ENCODE measurements at places on chromosomes 5 and 9.

GRCh38 chr5:55634209-55634805 lies 77.8 kb downstream of the SLC38A9 start:
- DNase-seq = no peak

DNA sequence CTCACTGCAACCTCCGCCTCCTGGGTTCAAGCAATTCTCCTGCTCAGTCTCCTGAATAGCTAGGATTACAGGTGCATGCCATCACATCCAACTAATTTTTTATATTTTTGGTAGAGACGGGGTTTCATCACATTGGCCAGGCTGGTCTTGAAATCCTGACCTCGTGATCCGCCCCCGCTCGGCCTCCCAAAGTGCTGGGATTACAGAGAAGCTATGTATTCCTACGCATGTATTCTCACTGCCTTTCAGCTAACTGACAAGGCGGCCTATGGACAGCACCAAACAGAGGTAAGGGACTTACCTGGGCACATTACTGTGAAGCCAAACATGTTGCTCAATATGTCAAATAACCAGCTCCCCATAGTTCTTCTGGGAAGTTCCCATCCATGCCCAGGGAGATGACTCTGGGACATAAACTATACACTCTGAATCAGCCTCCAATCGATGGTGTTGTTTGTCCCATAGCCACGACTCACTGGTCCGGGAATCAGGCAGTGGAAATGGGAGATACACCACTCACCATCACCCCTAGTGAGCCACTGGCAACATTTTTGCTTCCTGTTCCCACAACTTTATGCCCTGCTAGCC lies 114.6 kb downstream of the SYK start:
- no peak for DNase-seq

DNA sequence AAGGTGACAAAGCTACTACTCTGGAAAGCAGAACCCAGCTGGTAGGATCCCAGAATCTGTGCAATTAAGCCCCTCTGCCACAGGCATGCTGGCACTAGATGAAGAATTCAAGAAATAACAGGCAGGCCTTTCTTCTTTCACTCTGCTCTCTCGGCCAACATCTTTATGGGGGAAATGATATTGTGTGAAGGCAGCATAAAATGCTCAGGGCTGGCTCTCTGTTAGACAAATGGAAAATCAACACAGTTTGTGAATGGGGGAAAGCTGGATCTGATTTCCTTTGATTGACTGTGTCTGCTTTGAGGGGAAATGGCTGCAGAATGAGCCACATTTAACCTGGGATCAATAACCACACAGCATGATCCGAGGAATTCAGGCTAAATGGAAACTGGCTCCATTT lies 29.1 kb upstream of the AKNA start:
- DNase-seq = no peak

DNA sequence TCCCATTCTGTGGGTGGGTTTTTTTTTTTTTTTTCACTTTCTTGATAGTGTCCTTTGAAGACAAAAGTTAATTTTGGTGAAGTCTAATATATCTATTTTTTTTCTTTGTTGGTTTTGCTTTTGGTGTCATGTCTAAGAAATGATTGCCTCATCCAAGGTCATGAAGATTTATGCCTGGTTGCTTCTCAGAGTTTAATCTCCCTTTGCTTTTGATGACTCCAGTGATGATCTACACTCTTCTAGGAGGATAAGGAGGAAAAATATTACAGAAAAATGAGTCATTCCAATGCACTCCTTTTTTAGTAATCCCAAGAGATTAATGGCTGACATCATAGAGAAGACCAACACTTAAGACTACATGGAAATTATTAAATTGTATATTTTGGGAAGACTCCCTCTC lies 79.7 kb upstream of the ICE1 start:
- DNase-seq = no peak

DNA sequence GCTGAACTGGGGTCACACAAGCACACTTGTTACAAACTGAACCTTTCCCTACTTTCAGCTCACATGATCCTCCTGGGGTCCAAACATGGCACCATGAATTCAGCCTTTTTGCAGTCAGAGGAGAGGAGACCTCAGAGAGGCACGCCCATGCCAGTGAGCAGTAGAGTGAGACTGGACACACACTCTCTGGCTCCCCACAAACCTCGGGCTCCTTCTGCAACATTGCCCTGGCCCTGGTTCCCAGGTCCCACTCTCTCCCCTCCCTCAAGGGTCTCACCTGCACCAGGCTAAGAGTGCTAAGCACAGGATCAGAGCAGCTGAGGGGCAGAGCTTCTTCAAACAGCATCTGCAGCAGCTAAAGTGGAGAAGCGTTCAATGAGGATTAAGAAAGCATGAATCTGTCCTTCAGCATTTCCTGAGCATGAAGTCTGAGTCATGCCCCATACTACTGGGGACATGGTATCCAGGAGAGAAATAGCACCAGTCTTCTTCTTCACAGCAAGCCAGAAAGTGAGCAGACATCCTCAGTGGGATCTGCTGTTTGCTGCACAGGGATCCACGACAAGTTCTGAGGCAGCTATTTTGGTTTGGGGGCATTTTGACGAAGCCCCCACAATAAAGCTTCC lies 27.2 kb downstream of the SLC35A4 start:
- DNase-seq = no peak

DNA sequence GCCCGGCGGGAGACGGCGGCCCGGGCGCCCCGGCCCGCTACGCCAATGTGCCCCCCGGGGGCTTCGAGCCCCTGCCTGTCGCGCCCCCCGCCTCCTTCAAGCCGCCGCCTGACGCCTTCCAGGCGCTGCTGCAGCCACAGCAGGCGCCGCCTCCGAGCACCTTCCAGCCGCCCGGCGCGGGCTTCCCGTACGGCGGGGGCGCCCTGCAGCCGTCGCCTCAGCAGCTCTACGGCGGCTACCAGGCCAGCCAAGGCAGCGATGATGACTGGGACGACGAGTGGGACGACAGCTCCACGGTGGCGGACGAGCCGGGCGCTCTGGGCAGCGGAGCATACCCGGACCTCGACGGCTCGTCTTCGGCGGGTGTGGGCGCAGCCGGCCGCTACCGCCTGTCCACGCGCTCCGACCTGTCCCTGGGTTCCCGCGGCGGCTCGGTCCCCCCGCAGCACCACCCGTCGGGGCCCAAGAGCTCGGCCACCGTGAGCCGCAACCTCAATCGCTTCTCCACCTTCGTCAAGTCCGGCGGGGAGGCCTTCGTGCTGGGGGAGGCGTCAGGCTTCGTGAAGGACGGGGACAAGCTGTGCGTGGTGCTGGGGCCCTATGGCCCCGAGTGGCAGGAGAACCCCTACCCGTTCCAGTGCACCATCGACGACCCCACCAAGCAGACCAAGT lies 723 bp downstream of the SNX18 start:
- DNase-seq = no peak

DNA sequence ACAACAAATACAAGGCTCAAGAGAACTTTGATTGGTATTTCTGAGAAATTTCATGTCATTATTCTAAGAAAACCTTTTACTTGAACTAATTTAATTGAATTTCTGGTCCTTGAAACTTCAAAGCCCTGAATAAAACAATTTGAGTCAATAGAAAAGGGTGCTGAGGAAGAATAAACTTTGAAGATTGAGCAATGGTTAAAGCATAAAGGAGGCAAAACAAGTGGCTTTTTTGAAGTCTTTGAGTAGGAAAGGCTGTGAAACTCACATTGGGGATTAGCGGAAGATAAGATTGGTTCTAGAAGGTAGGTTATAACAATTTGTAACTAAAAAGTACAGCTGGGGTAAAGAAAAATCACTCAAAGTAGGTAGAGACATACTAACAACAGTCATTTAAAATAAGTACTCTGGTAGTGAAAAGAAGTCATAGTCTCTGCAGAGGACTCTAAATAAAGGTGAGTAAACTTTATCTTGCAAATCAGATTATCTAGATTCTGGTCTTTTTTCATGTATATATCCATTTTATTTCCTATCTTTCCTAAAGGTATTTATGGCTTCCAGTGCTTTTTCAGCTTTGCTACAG lies 6.4 kb upstream of the PLPP1 start:
- DNase-seq = no peak

DNA sequence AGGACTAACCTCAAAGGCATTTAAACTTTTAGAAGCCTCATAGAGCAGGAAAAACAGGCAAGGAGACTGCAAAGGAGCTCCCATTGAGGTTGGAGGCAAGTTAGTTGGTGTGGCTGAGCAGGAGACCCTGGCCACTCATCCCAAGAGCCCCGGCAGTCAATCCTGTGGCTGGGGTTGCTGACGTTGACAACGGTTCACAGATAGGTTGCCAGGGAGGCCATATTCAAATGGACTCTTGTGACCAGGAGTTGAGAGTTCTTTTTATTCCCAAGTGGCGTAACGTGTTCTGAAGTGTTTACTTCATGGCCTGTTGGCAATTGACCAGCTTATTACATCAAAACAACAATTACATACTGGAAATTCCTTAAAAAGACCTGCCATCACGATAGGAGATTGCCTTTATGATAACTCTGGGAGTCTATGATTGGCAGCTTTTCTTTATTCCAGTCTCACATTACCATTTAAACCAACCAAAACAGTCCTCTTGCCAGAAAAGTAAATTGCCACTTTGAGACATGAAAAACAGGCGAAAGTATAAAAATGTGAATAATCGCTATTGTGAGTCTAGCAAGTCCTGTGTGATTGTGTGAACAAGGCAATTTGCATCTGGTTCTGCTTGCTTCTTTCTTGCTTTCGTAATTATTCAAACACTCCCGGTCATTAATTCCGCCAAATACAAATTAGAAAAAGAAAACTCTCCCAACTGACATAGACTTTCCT lies 394.9 kb downstream of the MED10 start:
- no peak for DNase-seq

DNA sequence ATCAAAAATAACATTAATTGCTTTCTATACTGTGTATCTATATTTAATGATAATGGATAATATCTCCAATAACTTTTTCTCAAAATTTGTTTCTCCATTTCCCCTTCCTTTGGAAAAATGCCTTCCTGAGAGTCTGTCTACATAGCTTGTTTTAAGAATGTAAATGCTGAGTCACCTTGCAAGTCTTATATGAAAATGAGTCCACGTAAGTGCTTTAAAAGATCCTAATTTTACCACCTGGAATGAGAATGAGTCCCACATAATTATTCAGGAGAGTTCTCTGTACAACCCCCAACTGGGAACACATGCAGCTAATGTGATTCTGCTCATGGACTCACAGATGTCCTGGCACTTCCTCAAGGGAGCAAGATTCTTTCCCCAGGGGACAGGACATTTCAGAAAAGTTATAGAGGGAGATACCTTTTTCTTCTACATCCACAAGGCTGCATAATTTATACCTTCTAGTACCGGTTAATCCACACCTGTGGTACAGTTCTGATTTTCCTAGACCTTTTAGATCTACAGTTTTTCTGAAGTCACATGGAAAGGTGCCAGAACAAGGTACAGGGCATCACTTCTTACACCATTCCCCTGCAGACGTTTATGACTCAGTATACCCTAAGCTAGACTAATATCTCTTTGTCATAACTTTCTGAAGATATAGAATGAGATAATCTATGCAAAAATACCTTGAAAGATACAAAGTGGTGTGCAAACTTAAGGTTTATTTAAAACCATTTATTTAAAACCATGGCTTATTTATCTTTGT lies 314.1 kb downstream of the CETN3 start:
- no peak for DNase-seq

DNA sequence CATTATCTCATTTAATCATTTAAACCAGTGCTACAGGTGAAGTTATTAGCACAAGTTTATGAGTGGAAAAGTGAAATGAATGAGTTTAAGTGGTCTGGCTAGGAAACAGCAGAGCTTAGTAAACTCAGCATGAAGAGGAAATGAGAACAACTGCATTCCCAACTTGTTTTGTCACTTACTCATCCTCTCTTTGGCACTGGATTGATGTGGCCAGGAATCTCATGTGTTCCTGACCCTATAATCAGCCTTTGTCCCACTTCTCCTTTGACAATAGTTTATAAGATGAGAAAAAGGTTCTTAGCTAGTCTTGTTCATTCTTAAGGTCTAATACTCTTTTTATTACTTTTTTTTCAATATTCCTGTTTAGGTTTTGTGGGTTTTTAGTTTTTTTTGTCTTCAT lies 559.2 kb upstream of the TLE4 start:
- DNase-seq = no peak

GRCh38 chr5:118653183-118653582 lies 335.2 kb downstream of the DTWD2 start:
- DNase-seq = no peak
